Astrocyte (in vitro differentiated cells and primary cell): ENCODE measurements at places on chromosomes 7 and 10. TPM values are rescaled to one million over a fixed set of nuclear protein-coding genes. Genes with fewer than 3 reads are reported as not detected.

DNA sequence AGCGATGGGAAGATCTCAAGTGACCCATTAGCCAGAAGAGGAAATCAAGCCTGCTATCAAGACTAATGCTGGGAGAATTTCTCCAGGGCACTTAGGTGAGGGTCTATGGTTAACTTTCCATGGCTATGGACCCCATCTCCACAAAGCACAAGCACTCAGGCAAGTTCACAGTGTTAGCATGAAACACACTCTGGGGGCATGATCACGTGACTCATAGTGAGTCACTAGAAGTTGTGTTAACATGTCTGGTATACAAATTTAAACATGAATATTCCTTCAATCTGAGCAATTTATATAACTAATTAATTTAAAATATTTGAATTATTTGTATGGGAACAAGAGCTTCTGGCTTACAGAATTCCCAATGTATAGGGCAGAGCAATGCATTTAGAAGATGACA, 131.8 kb downstream of the FAM204A start:
- H3K4me1 ChIP-seq: no peaks in the 10 kb centered on the region
- no peak for DNase-seq
- no peaks in the 10 kb centered on the region for H3K27me3 ChIP-seq

Gene TFPI2
- 66.2 and 74.8 TPM in 2 replicates for total RNA-seq

DNA sequence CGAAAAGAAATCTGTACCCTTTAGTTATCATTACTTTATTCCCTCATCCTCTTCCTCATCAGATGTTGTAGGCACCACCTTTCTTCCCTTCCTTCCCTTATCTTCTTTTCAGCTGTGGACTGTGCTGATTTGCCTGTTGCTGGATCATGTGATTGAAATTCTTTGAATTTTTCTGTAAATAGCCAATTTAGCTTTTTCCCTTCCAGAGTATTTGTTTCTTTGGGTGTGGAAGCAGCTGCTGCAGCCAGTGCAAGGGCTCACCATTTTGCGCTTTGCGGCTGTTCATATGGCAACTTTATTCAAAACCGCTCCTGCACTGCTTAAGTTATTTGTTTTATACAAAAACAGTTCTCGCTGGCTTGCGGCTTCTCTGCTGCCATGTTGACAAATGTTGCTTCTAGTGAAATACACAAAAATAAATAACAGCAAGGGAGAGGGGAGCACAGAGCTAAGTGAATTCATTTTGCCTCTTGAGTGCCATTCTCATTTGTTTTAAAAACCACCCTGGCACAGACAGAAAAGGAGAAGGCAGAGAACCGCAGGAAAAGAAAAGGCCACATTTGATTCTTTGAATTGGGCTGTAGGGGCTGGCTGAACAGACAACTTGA, 151.2 kb downstream of the AUTS2 start:
- DNase-seq: no peak
- peaks cover 6% of the 10 kb centered on the region for H3K4me1 ChIP-seq
- no peaks in the 10 kb centered on the region for H3K36me3 ChIP-seq
- H3K27me3 ChIP-seq: no peaks in the 10 kb centered on the region
- no peak overlapping the region for H3K27ac ChIP-seq

DNA sequence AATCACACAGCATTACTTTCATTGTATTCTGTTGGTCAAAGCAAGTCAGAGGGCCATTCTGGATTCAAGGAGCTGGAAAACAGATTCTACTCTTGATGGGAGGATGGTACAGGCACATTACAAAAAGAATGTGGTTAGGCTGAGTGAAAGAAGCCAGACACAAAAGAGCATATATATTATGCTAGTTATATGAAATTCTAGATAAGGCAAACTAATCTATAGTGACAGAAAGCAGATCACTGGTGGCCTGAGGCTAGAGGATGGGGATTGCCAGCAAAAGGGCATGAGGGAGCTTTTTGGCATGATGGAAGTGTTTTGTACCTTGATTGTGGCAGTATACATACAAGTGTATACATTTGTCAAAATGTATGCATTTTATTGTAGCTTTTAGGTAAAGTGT, 96.8 kb downstream of the SPAG6 start:
- H3K36me3 ChIP-seq: no peaks in the 10 kb centered on the region
- no peak overlapping the region for H3K4me3 ChIP-seq
- H3K27ac ChIP-seq: no peak overlapping the region
- no peak for DNase-seq

DNA sequence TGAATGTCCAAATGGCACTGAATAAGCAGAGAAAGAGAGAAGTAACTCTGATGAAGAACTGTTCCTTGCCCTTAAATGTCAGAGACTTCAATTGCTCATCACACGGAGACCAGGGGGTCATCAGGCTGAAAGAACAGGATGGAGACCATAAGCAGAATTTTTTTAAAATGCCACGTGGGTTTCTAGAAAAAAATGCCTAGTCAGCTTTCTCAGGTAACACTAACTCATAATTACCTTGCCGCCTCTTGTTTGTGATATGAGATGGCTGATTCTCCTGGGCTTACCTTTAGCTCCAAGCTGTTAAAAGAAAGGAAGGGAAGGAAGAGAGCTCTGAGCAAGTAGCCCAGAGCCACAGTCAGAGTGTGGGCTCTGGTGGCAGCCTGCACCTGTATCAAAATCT, 372.0 kb downstream of the GPAM start:
- no peaks in the 10 kb centered on the region for H3K36me3 ChIP-seq
- no peak overlapping the region for H3K27ac ChIP-seq
- DNase-seq: no peak
- H3K27me3 ChIP-seq: no peaks in the 10 kb centered on the region

DNA sequence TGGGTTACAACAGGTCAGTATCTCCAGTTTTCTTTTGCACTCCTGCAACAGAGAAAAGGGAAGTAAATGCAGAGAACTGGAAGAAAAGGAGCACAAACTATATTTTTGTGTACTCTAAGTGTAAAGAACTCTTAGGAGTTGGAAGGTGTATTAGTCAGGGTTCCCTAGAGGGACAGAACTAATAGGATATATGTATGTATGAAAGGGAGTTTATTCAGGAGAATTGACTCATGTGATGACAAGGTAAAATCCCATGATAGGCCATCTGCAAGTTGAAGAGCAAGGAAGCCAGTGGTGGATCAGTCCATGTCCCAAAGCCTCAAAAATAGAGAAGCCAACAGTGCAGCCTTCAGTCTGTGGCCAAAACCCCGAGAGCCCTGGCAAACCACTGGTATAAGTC, 22.6 kb upstream of the RAB18 start:
- DNase-seq: no peak
- no peak overlapping the region for H3K27ac ChIP-seq
- H3K27me3 ChIP-seq: peaks cover 4% of the 10 kb centered on the region
- no peaks in the 10 kb centered on the region for H3K4me1 ChIP-seq

DNA sequence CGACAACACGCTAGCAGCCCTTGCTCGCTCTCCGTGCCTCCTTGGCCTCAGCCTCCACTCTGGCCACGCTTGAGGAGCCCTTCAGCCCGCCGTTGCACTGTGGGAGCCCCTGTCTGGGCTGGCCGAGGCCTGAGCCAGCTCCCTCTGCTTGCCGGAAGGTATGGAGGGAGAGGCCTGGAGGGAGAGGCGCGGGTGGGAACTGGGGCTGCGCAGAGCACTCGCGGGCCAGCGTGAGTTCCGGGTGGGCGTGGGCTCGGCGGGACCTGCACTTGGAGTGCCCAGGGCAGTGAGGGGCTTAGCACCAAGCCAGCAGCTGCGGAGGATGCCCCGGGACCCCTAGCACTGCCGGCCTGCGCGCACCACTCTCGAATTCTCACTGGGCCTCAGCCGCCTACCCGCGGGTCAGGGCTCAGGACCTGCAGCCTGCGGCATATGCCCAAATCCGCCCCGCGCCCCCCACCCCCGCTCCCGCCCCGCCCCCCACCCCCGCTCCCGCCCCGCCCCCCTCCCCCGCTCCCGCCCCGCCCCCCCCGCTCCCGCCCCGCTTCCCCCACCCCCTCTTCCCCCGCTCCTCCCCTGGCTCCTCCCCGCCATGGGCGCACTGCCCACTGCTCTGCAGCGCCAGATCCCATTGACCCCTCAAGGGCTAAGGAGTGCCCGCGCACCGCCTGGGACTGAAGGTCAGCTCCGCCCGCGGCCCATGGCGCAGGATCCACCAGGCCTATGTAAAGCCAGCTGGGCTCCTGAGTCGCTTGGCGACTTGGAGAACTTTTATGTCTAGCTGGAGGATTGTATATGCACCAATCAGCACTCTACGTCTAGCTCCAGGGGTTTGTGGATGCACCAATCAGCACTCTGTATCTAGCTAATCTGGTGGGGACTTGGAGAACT, 15.9 kb upstream of the ACBD5 start:
- no peaks in the 10 kb centered on the region for H3K36me3 ChIP-seq
- peaks cover 10% of the 10 kb centered on the region for H3K27me3 ChIP-seq
- no peak overlapping the region for H3K4me3 ChIP-seq
- H3K4me1 ChIP-seq: peaks cover 3% of the 10 kb centered on the region
